HFF-Myc (cell line): ENCODE measurements at places on chromosomes 5 and 9.

GRCh38 chr5:73215531-73215890 is 42.5 kb downstream of the TMEM174 start:
- DNase-seq: no peak

GRCh38 chr5:57947181-57947580 is 464.6 kb upstream of the ACTBL2 start:
- no peak for DNase-seq

DNA sequence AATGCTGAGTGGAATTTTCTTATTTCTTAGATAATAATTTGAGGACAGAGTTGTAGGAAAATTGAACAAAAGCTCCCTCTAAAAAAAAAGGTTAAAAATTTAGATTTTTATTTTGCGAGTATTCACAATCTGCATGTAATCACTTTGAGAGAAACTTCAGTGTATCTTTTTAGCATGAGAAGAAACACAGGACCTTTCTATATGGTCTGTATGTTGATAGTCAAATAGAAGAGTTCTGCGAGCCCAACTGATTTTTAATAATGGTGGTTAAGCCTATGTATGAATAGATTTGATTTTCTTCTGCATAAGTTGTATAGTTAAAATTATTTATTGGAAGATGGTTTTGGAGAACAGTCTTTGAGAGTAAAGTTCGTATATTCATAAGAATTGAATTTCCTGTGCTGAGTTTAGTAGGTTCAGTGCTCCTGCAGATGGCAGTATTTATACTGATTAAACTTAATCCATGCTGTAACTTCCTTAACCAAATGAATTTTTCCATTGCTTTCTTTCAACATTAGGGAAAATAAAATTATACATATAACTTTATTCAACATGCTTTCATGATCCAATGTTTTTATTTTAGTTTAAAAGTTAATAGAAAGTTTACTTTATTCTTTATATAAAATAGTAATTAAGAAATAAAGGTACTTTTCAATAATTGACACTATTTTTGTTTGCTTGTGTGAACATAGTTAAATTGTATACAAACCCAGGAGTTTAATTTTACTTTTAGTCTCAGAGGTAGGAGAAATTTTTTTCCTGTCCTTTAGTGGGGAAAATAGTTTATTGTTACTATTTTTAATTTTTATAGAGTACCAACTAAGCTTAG is 19.6 kb downstream of the TCERG1 start:
- DNase-seq: no peak

GRCh38 chr5:41154491-41154890 is 58.8 kb downstream of the C6 start:
- DNase-seq: no peak

DNA sequence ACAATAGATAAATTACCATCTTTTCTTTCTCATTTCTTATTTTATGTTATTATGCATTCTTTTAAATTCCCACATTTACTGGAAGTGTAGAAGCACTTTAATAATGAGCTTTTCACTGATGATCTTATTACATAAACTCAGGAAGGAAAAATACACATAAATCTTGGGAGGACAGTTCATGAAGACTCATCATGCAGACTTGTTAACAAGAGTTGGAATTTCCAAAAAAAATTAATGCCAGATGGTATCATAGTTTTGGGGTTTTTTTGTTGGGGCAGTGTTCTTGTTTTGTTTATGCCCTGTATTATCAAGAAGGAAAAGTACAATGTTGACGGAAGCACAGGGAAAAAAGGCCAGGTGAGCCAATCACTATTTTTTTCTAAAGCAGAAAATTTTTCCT is 35.1 kb downstream of the CEMIP2 start:
- no peak for DNase-seq

DNA sequence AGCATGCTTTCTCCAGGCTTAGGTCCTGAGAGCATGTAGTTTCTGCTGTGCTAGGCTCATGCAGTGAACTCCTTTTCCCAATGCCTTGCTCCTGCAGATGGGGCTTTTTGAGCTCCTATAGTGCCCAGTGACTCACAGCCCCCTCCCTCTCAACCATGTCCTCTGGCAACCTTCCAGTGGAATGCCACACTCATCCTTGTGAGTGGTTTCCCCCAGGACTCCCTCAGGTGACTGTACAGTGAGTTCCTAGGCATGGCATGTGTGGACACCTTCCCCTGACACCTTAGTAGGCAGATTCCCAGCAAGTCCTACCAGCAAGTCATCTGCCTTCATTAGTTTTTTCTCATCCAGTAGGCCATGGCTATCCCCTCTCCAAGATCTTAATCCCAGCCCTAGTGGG is 72.4 kb upstream of the CXCL14 start:
- peak; percentile 2 for DNase-seq

GRCh38 chr5:141521244-141521781 is 32.4 kb downstream of the PCDHGC5 start:
- DNase-seq: peak; percentile 98

DNA sequence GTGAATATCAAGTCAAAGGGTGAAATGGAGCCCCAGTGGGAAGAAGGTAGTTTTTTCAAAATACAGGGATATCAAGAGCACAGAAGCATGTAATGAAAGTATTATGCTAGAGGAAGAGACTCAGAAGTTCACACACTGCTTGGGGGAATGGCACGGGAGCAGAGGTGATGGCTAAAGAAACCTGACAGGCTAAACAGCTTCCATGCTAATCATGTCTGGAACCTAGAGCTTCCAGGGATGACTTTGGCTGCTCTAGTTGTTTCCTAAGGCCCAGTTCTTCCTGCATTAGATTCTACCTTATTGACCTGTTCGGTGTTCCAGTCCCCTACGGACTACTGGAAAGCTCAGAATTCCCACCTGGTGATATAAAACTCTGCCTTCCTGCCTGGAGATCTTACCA is 34.3 kb downstream of the TRIM32 start:
- DNase-seq: no peak

DNA sequence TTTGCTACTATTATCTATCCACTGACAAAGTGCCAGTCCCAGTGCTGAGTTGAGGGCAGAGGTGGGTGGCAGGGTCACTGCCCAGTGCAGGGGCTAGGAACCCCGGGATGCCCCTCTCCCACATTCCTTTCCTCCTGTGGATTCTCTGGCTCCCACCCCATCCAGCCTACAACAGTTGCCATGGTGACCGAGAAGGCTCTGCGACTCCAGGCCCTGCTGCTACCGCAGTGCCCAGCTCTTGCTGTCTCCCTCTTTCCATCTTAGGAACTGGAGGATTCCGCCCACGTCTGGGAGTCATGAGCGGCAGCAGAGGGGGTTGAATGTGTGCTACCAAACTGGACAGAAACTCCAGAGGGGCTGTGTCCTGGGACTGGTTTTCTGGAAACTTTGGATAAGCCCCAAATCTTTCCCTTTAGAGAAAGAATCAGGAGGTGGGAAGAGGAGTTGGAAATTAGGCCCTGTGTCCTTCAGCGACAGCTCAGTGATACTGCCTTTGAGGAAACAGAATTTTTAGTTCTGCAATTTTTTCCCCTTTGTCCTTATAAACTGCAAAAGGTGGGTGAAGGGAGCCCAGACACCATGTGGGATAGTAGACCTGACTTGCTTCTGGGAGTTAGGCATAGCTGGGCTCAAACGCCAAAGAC is 20.7 kb upstream of the C5orf47 start:
- DNase-seq: no peak

DNA sequence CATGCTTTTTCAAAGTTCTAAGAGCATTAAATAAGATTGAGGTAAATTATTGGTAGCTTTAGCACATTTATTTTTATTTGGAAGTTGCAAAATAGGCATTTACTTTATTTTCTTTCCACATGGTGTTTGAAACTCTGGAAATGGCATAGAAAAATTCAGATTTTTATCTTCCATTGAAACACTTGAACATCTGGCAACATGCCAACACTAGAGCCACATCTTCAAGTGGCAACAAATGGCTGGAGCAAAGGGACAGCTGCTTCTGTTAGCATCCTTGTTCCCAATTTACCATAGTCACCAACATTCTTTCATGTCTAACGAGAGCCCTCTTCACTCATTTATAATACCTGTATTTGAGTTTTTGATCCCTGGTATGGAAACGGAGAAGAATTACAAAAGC is 539.9 kb downstream of the ZNF608 start:
- DNase-seq: no peak

DNA sequence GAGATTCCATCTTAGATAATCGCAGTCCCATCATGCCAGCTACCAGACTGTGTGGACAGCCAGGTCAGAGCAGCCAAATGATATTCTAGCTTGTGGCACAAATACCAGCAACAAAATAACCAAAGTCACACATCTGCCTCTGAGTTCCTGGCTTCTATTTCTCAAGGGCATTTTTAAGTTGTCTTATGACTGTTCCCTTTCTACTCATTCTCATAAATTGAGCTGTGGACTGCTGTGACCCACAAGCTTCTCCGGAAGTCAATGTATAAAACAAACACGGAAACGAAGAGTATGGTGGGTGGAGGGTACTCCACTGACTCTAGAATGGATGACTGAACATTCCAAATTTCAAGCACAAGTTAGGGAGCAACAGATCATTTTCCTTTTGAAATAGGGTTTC is 43.9 kb downstream of the PDCD1LG2 start:
- DNase-seq: no peak

DNA sequence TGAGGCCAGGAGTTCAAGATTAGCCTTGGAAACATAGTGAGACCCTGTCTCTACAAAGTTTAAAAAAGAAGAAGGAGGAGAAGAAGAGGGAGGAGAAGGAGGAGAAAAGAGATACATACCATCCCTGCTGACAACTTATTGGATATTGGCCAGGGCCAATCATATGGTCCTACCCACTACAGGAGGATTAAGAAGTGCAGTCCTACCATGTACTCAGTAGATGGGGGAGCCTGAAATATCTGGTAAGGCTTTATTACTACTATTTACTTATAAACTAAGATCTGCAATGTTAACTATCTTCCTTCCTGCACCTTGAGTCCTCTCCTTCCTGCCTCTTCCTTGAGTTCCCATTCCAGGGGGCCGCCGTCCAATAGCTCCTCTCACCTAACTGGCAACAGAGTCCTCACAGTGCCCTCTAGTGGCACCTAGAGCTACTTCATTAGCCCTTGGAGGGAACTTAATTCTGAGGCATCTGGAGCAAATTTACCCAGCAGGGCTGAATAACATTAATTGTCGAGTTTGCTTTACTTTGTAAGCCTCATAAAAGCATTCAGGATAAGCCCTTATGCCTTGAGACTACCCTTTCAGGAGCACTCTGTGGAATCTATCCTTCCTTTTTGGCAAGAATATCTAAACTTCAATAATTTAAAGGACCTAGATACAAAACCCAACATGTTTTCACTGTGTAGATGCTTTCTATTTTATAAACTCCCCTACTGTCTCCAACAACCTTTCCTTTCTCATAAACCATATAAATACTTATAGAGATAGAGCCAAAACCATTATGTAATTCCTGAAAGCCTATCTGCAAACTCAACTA is 39.1 kb upstream of the RANBP6 start:
- peak; percentile 72 for DNase-seq

DNA sequence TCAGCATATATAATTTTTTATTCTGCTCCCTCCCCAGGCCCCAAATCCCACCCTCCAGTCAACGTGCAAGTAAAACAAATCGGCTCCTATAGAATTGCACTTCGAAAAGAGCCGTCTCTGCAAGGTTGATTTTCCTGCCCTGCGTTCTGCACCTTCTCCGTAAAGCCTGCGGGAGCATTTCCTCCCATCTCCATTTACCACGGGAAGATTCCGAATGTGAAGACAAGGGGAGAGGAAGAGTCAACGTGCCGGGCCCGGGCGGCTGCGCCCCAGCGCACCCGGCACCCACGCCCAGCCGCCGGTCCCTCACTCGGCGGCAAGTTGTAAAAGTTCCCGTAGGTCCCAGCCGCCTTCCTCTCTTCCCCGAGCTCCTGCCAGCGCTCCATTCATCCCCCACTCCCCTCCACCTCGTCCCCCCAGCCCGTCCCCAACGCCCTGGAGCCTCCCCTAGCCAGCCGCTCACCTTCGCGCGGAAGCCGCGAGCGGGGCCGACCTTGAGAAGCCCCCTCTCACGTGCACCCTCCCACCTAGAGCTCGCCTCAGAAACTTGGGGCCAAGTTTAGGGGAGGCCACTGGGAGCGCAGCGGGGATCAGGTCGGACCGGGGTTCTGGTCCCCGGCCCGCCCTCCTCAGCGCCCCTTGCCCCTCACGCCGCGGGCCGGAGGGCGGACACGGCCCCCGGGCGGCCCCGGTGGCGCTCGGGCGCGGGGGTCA is 431 bp downstream of the BNC2 start:
- DNase-seq: no peak

DNA sequence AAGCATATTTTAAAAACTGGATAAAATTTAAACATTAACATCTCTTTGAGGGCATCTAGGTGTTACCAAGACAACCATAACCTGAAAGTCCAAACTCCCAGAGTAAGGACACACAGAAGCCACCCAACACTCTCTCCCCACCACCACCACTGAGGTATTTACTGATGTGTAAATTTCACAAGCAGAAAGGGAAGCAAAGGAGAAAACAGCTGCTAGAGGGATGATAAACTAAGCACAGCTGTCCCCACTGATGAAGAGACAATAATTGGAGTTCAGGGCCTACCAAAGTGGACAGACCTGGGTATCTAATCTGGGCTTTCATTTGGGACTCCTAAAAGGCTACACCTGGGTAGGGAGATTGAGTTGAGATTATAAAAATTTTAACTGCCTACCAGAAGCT is 63.6 kb downstream of the FRMD3 start:
- DNase-seq: no peak

GRCh38 chr5:151553130-151553670 is 37.9 kb downstream of the FAT2 start:
- DNase-seq: no peak

DNA sequence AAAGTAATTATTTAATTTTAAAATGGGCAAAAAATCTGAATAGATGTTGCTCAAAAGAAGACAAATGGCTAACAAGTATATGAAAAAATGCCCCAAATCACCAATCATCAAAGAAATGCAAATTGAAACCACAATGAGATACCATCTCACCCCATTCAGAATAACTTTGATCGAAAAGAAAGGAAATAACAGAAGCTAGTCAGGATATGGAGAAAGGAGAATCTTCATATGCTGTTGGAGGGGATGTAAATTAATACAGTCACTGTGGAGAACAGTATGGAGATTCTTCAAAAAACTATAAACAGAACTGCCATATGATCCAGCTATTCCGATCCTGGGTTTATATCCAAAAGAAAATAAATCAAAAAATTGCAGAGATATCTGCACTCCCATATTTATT is 418.5 kb upstream of the RGMB start:
- DNase-seq: no peak

GRCh38 chr9:117737721-117738226 is 33.6 kb downstream of the TLR4 start:
- no peak for DNase-seq

GRCh38 chr9:132283165-132283564 is 71.6 kb downstream of the SETX start:
- DNase-seq: no peak

- DNase-seq: no peak
Measured at GRCh38 chr9:113476511-113476916, 13.0 kb downstream of the RGS3 start.
